ENCODE measurements at places on chromosomes 1 and 21.

- DNase-seq: no peak
Measured at GRCh38 chr1:67769633-67770256, 63.5 kb downstream of the GNG12 start.

- no peak for DNase-seq
Measured at GRCh38 chr1:52239708-52240001, 97.8 kb downstream of the ZFYVE9 start.

GRCh38 chr1:92822879-92823278 lies 9.0 kb upstream of the RPL5 start:
- DNase-seq: no peak

- no peak for DNase-seq
Measured at GRCh38 chr1:103171041-103171590, 62.8 kb upstream of the COL11A1 start.

- no peak for DNase-seq
Measured at GRCh38 chr1:2968471-2968881, 52.8 kb upstream of the ACTRT2 start.

DNA sequence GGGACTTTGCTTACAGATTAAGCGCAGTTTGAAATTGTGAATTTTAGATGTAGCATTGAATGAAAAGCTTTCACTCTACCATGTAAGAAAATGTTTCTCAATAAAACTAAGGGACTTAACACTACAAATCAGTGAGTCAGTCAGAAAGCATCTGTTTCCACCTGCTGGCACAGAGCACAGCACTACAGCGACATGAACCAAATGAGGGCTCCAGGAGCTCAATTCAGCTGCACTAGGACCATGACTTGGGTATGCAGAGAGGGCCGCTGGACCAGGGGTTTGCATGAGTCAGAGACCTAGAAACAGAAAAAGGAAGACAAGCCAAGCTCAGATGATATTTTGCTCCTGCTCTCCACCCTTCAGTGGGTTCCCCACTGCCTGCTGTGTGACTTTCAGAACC lies 5.2 kb downstream of the SUSD4 start:
- DNase-seq: no peak

- DNase-seq: no peak
Measured at GRCh38 chr1:25550155-25550506, 6.7 kb downstream of the LDLRAP1 start.

DNA sequence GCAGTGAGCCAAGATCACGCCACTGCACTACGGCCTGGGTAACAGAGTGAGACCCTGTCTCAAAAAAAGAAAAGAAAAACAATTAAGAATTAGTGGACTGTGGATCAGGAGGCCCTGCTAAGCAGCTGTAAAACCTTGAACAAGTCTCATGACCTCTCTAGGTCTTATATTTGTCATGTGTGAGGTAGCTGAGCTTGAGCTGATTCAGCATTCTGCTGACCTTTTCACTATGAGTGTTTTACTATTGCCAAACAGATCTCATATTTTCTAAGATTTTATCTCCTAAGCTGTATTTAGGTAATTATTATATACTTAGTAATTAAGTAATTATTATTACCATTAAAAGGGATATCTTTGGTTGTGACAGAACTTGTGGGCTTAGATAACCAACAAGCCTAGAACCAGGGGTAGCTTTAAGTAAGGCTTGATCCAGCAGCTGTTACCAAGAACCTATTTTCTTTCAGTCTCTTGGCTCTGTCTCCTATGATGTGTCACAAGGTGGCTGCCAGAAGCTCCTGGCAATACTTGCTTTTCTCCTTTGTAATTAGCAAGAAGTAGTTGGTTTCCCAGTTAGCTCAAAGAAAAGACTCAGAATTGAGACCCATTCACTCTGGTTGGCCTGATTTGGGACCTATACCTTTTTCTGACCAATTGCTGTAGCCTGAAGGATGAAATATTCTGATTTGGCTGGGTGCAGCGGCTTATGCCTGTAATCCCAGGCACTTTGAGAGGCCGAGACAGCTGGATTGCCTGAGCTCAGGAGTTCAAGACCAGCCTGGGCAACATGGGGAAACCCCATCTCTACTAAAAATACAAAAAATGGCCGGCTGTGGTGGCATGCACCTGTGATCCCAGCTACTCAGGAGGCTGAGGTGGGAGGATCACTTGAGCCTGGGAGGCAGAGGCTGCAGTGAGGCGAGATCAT lies 8.5 kb upstream of the ZC3H12A start:
- no peak for DNase-seq

- no peak for DNase-seq
Measured at GRCh38 chr1:61081686-61082310, 563 bp upstream of the NFIA start.

DNA sequence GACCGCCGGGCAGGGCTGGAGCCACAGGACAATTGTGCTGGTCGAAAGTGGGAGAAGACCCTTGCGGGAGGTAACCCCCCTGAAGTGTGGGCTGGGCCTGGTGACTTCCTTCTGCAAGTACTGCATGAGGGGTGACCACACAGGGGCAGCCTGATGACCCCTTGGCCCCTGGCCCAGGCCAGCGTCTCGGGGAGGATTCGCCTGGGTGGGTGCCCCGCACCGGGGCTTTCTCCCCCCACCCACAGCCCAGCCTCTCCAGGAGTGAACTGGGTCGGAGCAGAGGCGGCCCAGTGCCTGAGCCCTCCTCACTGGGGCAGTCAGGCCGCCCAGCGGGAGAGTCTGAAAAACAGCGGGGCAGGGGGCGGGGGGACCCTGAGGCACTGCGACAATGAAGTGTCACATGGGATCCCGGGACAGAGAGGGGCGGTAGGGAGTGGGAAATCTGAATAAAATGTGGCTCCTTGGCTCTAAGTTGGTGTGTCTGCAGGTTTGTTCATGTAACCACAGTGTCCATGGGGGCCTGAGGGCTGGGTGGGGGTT lies 1.6 kb upstream of the DNMT3L start:
- DNase-seq: no peak

GRCh38 chr1:64516803-64517568 lies 47.1 kb downstream of the CACHD1 start:
- DNase-seq: no peak

- no peak for DNase-seq
Measured at GRCh38 chr1:2631136-2632050, 1.4 kb downstream of the MMEL1 start.

DNA sequence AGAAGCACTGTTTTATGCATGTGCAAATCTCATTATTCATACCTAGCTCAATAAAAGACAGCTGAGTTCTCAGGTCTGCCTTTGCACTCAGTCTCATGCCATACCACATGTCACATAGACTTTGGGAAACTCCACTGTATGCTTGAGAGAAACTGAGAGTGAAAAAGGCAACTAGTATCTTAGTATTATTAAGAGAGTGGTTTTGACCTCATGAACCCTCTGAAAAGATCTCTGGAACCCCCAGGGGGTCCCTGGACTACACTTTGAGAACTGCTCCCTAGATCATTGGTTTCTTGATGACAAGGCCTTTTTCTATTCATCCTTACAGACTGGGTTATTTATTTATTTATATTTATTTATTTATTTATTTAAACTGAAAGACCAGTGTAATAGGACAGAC lies 3.7 kb upstream of the RHEX start:
- DNase-seq: no peak

DNA sequence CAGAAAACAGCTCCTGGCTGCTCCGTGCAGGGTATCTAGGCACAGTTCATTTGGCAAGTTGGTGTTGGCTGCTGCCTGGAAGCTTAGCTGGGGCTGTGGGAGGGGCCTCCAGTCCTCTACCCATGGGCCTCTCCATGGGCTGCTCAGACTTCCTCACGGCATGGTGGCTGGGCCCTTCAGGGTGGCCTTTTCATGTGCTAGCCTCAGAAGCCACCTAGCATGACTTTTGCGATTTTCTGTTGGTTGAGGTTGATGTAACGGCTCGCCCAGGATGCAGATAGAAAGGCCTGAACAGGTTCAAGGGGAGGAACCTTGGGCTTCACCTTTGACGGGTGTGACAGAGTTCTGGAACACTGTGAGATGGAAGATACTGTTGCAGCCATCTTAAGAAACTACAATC lies 25.8 kb upstream of the LHX4 start:
- DNase-seq: no peak

- no peak for DNase-seq
Measured at GRCh38 chr1:47483651-47484050, 45.8 kb downstream of the FOXD2 start.

- DNase-seq: no peak
Measured at GRCh38 chr21:45210461-45210983, 77.2 kb downstream of the POFUT2 start.

GRCh38 chr1:180920702-180921101 lies 8.0 kb downstream of the KIAA1614 start:
- no peak for DNase-seq

- DNase-seq: no peak
Measured at GRCh38 chr1:207463021-207463420, 8.9 kb downstream of the CR2 start.

GRCh38 chr1:173082913-173083312 lies 32.2 kb upstream of the TNFSF18 start:
- DNase-seq: no peak

DNA sequence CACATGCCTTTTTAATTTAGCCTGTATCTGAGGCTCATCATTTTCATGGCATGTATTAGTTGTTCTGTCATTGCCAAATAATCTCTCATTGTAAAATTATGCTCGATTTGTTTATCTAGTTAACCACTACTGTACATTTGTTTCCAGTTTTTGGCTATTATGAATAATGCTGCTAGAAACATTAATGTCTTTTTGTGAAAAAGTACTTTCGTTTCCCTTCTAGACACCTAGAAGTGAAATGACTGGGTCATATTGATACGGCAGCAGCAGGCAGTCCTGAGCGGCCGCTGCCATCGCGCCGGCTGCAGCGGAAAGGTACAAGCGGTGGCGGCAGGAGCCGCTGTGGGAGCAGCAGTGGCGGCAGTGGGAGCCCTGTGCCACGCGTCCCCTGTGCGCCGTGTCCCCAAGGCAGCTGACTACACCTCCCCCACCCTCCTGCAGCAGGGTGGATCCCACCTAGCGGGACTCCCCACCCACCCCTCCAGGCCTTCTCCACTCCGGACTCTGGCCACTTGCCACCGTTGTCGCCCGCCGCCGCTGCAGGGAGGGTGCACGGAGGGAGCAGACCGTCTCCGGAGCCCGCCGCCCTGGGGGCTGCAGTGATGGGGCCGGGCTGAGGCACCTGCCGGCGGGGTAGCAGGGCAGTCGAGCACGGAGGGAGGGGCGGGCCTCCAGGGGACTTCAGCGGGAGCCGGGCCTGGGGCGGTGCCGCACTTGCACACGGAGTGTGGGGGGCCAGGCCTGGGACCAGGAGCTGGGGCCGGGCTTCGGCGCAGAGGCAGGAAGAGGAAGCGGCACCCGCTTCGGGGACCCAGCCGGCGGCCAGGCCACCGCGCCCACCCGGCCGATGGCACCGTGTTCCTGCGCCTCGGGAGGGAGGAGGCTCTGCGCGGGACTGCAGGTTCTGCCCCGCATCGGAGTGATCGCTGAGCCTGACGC lies 66.8 kb upstream of the RGS7 start:
- DNase-seq: no peak

GRCh38 chr1:236156512-236157208 lies 14.3 kb downstream of the GPR137B start:
- no peak for DNase-seq

DNA sequence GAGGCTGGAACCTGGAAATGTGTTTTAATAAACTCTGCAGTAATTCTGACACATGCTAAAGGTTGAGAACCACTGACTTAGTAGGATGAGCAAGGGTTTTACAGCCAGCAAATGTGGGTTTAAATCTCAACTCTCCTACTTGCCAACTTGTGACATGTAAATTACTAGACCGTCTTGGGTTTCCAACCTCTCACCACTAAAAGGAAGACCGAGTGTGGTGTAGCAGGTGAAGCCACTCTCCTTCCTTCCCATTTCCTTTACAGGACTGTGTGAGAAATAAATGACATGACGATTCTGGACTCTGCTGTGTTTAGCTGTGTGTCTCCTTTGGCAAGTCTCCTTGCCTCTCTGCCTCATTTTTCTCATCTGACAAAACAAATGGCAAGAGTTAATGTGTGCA lies 49.5 kb upstream of the DNAJC6 start:
- DNase-seq: no peak

DNA sequence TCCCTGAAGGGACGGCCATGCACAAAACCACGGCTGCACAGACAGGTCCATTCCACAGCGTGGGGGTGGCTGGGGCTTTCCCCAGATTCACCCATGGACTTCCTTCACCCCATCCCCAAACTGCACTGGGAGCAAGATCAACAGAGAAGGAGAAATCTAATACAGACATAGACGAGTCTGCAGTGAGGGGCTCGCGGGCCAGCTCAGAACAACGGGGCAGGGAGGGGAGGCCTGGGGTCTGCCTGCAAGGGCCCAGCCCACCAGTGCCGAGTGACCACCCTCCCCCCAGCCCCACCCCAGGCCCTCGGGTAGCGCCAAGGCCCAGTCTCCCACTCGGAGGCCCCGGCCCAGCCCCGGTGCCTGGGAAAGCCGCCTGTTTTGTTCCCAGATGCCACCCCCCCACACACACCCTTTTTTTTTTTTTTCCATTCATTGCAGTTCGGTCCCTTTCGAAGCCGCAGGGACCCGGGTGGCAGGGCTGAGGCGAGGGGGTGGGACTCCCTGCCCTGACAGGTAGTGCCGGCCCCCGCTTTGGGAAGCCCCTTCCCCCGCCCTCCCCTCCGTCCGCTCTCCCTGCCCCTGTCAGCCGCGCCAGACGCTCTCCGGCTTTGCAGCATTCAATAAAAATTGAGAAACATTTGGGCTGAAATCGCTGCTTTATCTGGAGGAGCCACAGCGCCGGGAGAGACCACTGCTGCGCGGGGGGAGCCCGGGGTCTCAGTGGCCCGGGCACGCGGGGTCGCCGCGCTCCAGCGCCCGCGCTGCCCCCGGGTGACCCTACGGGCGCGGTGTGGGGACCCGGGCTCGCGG lies 543 bp upstream of the EPHB2 start:
- DNase-seq: no peak

- DNase-seq: no peak
Measured at GRCh38 chr1:117541003-117541402, 64.8 kb upstream of the TENT5C start.

DNA sequence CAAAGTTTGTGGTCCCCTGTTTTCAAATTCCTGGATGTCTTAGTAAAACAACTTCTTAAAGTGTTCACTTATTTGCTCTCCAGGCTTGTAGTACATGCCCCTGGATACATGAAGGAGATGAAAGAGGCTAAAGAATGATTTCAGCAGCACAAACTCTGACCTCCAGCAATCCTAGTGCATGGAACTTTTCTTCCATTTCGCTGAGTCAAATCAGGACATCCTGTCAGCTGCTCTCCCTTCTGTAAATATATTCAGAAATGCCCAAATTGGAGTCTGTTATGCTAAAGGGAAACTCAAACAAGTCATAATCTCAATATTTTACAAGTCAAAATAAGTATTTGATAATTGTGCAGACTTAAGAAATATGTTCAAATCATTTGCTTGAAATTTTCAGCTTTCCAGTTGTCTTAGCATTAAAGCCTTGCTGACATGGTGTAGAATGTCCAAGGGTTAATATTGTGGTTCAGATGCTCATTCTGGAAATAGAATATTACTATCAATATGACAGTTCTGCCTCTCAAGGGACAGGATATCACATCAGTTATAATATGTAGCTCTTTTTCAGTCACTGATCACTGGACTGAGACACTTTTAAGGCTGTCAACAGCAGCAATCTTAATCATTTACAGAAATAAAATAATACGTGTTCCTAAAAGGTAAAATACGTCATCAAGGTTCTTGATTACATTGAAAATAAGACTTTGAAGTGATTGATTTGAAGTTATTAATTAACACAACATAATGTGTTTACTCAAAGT lies 1157.3 kb downstream of the PLA2G4A start:
- DNase-seq: no peak

GRCh38 chr1:9013819-9014218 lies 12.4 kb downstream of the SLC2A7 start:
- DNase-seq: no peak

GRCh38 chr1:86965012-86965826 lies 50.8 kb downstream of the HS2ST1 start:
- no peak for DNase-seq

GRCh38 chr1:181191494-181192040 lies 103.1 kb downstream of the IER5 start:
- DNase-seq: no peak

All from keratinocyte (primary cell).